Testis (tissue), 5 donors: ENCODE measurements at places on chromosomes 12 and 14. TPM values are rescaled to one million over a fixed set of nuclear protein-coding genes. Genes with fewer than 3 reads are reported as not detected.

DNA sequence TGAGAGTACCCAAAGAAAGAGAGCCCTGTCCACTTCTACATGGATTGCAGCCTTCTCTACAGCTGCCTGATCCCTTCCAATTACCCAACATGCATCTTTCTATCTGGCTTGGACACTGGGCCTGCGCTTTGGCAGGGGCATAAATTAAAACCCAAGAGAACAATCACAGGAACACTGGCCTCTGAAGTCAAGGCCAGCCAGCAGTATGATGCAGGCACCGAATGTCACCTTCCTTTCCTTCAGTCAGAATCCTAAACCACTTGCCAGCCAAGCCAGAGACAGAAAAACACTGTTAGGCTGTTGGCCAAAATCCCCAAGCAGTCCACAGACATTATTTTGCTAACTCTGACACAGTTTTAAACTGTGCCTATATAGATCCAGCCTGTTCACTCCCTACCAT lies 113.7 kb downstream of the DUSP6 start:
- no peak overlapping the region for H3K4me3 ChIP-seq
- no peaks in the 10 kb centered on the region for H3K4me1 ChIP-seq
- no peak overlapping the region for H3K27ac ChIP-seq
- no peaks in the 10 kb centered on the region for H3K36me3 ChIP-seq
- peak; percentile 16 for DNase-seq

DNA sequence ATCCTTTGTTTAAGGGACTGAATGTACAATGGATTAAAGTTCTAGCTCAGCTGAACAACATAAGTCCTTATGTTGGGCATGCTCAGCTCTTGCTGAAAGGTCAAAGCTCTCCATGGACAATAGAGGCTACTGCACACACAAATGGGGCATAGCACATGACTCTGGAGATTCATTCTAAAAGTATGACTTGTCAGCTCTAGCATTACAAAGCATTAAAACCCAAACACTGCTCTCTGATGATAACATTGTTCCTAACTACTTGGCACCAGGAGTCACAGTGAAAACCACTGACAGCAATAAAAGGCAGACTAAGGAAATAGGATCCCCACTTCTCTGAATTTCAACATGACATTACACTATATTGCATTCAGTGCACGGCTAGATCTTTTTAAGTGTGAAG lies 21.9 kb upstream of the FSCB start:
- H3K27me3 ChIP-seq, result no peaks in the 10 kb centered on the region
- H3K36me3 ChIP-seq, result no peaks in the 10 kb centered on the region
- H3K4me1 ChIP-seq, result no peaks in the 10 kb centered on the region

GRCh38 chr12:111605911-111606766 lies 7.0 kb upstream of the ATXN2 start:
- no peaks in the 10 kb centered on the region for H3K27me3 ChIP-seq
- no peaks in the 10 kb centered on the region for H3K36me3 ChIP-seq
- no peak overlapping the region for H3K27ac ChIP-seq
- no peak for DNase-seq
- H3K4me1 ChIP-seq, result no peaks in the 10 kb centered on the region

LBHD2 gene
- 5.6 TPM for total RNA-seq

GRCh38 chr14:50954811-50955372 lies 10.6 kb upstream of the PYGL start:
- DNase-seq, result no peak
- H3K36me3 ChIP-seq, result no peaks in the 10 kb centered on the region
- no peaks in the 10 kb centered on the region for H3K4me1 ChIP-seq
- no peak overlapping the region for H3K27ac ChIP-seq
- H3K4me3 ChIP-seq, result no peak overlapping the region
- no peaks in the 10 kb centered on the region for H3K27me3 ChIP-seq

GRCh38 chr14:24037658-24038037 lies 14.2 kb upstream of the CARMIL3 start:
- H3K27me3 ChIP-seq, result no peaks in the 10 kb centered on the region
- no peak overlapping the region for H3K4me3 ChIP-seq
- no peaks in the 10 kb centered on the region for H3K36me3 ChIP-seq
- no peak overlapping the region for H3K27ac ChIP-seq
- H3K4me1 ChIP-seq, result no peaks in the 10 kb centered on the region

- H3K4me3 ChIP-seq, result no peak overlapping the region
- no peaks in the 10 kb centered on the region for H3K4me1 ChIP-seq
- no peak overlapping the region for H3K27ac ChIP-seq
- DNase-seq, result no peak
- no peaks in the 10 kb centered on the region for H3K27me3 ChIP-seq
Observed at GRCh38 chr12:69431591-69432222, 38.5 kb upstream of the FRS2 start.

- H3K4me1 ChIP-seq, result no peaks in the 10 kb centered on the region
- H3K27me3 ChIP-seq, result no peaks in the 10 kb centered on the region
- H3K4me3 ChIP-seq, result no peak overlapping the region
- DNase-seq, result no peak
- H3K27ac ChIP-seq, result no peak overlapping the region
Observed at GRCh38 chr12:62522984-62523383, 56.4 kb downstream of the MON2 start.

ITGB7 gene
- 0.24 TPM for total RNA-seq

NUBPL gene
- total RNA-seq, result 25.0 TPM

CLEC6A gene
- not detected for total RNA-seq

DNA sequence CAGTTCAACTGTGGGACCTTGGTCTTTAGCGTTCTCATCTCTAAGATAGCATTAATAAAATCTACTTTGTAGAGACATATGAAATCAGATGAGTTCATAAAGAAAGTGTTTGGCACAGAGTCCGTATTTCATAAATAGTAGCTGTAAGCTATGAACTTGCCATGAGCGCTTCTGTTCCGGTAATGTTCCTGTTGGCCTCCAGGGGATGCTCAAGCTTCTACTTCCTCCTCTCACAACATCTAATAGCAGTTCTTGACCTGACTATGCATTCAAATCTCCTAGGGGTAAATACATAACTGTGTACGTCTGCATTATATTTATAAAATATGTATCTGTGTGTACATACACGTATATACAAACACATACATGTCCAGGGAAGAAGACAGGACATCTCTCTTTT lies 288.2 kb upstream of the TMPO start:
- H3K27me3 ChIP-seq, result no peaks in the 10 kb centered on the region
- H3K4me1 ChIP-seq, result no peaks in the 10 kb centered on the region
- H3K4me3 ChIP-seq, result no peak overlapping the region
- peak; percentile 24 for DNase-seq
- H3K36me3 ChIP-seq, result no peaks in the 10 kb centered on the region

GRCh38 chr12:90899456-90900182 lies 55.4 kb downstream of the CCER1 start:
- DNase-seq, result no peak
- H3K36me3 ChIP-seq, result no peaks in the 10 kb centered on the region
- no peaks in the 10 kb centered on the region for H3K27me3 ChIP-seq
- no peak overlapping the region for H3K27ac ChIP-seq

TEAD4 gene
- total RNA-seq, result 16.1 TPM

DNA sequence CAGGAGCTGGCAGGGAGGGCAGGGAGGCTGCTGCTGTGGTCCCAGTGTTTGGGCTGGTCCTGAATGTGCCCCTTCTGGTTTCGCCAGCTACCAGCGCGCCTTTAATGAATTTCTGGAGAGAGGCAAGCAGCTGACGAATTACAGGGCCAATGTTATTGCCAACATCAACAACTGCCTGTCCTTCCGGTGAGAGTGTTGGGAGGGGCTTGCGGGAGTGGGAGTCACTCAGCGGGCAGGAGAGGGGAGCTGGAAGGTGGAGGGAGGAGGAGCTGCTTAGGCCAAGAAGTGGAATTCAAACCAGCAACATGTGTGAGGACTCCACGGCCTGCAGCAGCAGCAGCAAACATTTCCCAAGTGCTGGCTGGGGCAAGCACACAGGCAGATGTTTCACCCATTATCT lies 7.7 kb downstream of the TNFAIP2 start:
- H3K4me3 ChIP-seq, result no peak overlapping the region
- H3K4me1 ChIP-seq, result peaks cover 33% of the 10 kb centered on the region
- H3K36me3 ChIP-seq, result no peaks in the 10 kb centered on the region
- H3K27me3 ChIP-seq, result no peaks in the 10 kb centered on the region

TMEM132C gene
- 5.5 TPM for total RNA-seq

DNA sequence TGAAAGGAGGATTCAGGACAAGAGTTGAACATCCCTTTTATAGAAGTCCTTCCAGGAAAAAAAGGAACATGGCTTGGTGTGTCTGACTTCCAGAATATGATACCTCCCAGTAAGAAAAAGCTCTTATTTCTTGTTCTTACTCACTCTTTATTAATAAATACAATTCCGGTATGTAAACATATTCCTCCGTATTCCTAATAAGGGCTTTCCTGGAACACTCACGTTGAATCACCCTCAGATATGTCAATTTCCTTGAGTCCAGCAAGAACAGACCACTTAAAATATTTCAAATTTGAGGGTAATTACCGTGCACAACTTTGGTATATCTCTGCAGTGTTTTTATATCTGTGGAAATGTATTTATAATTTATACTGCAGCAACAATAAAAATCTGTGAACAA lies 385.6 kb downstream of the SYT1 start:
- no peaks in the 10 kb centered on the region for H3K4me1 ChIP-seq
- no peak overlapping the region for H3K4me3 ChIP-seq
- no peaks in the 10 kb centered on the region for H3K36me3 ChIP-seq
- H3K27me3 ChIP-seq, result no peaks in the 10 kb centered on the region

GRIN2B gene
- 1.1 TPM for total RNA-seq

- DNase-seq, result no peak
- H3K27ac ChIP-seq, result no peak overlapping the region
- no peaks in the 10 kb centered on the region for H3K27me3 ChIP-seq
- no peaks in the 10 kb centered on the region for H3K36me3 ChIP-seq
Observed at GRCh38 chr14:31677630-31678029, 116.4 kb downstream of the NUBPL start.

- no peaks in the 10 kb centered on the region for H3K36me3 ChIP-seq
- no peak for DNase-seq
- no peak overlapping the region for H3K4me3 ChIP-seq
- no peak overlapping the region for H3K27ac ChIP-seq
Observed at GRCh38 chr12:12608557-12608957, 3.1 kb upstream of the CREBL2 start.

GRCh38 chr12:63965936-63966605 lies 121.6 kb downstream of the SRGAP1 start:
- no peak overlapping the region for H3K4me3 ChIP-seq
- H3K27ac ChIP-seq, result no peak overlapping the region
- H3K4me1 ChIP-seq, result no peaks in the 10 kb centered on the region

PCBP2 gene
- 553 TPM for total RNA-seq
